Right lung (tissue), 10 donors: ENCODE measurements at places on chromosomes 12 and 14.

- DNase-seq, result no peak
Observed at GRCh38 chr14:105931808-105932483, 405.6 kb downstream of the TMEM121 start.

GRCh38 chr12:98814254-98814653 lies 169.2 kb downstream of the APAF1 start:
- DNase-seq, result no peak

DNA sequence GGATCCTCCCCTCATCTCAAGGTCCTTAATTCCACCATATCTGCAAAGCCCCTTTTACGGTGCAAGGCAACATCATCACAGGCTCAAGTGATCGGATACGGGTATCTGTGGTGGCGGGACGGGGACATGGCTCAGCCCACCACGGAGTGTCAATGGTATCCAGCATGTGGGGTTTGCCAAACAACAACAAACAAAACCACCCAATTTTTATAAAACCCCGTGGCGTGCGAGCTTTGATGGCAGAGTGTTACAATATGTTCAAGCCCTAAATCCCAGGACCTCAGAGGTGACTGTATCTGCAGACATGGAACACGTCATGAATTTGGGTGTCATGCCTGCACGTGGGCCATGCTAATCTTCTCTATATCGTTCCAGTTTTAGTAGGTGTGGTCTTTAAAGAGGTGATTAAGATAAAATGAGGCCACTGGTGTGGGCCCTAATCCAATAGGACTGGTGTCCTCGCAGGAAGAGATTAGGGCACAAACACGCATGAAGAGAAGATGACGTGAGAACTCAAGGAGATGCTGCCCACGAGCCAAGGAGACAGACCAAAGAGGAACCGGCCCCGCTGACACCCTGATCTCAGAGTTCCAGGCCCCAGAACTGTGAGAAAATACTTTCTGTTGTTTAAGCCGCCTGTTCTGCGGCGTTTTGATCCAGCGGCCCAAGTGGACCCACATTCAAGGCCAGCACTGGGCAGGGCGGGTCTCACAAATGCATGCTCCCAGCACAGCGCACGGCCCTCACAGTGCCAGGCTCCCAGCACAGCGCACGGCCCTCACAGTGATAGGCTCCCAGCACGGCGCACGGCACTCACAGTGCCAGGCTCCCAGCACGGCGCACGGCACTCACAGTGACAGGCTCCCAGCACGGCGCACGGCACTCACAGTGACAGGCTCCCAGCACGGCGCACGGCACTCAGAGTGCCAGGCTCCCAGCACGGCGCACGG lies 6.7 kb upstream of the GOLGA3 start:
- DNase-seq, result no peak

DNA sequence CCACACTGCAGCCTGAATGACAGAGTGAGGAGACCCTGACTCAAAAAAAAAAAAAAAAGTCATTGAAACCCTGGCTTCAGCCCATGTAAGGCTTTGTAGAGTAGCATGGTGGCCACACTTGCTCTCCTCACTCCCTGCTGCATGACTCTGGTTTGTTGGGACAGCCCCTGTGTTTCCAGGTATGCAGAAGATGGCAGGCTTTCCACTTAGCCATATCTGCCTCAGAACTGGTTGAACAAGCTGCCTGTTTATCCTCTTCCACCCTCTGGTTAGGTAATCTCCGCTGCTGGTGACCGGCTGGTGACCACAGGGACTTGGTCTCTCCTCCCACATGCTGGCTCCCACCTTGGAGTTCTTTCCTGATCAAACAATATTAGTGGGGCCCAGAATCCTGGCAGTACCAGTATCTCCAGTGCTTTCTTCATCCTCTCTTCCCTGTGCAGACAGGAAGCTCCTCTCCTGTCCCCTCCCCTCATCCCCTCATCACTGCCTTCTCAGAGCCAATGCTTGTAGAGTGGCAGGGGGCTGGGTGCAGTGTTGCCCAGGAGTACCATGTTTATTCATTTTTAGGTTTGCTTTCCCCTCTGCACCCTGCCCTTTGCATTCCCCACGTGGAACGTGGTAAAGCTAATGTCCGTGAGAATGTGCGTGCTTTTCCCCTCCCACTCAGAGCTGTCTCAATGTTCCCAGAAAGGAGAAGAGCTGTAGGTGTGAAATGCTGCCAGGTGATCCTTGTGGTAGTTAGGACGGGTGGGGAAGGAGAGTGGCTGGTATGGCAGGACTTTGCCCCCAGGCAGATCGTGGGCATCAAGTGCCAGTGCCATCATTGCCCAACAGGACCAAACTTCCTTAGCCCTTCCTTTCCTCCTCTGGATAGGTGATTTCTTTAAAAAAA lies 11.3 kb downstream of the ABHD12B start:
- DNase-seq, result no peak

DNA sequence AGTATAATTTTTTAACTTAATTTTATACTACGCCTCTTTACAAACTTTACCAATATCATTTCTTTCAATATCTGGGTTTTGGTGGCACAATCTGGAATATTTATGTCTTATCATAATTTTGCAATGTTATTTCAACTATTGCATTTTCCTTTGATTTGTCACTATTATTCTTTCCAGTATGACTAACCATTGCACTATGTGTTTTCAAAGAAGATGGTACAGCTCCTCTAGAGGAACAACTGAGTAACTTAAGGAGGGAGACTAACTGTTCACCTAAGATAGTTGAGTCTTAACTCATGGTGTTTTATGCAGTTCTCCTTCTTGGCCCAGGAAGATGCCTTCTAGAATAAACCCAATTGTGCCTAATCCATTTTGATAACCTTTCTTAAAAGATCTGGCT lies 60.5 kb upstream of the KIF21A start:
- DNase-seq, result no peak

DNA sequence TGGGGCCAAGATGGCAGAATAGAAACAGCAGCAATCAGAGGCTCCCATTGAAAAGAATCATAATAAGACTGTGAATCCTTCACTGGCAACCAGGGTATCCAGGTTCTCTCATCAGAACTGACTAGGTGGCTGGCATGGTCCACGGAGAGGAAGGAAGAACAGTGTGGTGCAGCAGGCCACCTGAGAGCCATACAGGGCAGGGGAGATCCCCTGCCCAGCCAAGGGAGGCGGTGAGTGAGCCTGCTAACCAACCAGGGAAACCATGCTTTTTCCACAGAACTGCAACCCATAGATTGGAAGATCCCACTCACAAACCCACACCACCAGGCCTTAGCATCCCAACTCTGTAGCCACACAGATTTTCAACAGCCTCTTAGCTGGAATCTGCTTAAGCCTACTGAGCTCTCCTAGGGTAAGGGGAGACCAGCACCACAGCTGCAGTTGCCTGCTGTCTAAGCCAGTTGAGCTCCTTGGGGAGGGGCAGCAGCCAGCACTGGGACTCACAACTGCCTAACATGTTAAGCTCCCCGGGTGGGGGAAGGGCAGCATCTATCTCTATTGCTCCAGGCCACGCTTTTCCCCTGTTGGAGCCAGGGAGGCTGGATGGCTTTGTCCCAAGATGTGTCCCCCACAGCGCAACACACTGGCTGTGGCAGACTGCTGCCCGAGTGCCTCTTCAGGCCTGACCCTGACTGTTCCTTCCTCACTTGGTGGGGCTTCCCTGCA lies 342.6 kb upstream of the CCDC196 start:
- no peak for DNase-seq

DNA sequence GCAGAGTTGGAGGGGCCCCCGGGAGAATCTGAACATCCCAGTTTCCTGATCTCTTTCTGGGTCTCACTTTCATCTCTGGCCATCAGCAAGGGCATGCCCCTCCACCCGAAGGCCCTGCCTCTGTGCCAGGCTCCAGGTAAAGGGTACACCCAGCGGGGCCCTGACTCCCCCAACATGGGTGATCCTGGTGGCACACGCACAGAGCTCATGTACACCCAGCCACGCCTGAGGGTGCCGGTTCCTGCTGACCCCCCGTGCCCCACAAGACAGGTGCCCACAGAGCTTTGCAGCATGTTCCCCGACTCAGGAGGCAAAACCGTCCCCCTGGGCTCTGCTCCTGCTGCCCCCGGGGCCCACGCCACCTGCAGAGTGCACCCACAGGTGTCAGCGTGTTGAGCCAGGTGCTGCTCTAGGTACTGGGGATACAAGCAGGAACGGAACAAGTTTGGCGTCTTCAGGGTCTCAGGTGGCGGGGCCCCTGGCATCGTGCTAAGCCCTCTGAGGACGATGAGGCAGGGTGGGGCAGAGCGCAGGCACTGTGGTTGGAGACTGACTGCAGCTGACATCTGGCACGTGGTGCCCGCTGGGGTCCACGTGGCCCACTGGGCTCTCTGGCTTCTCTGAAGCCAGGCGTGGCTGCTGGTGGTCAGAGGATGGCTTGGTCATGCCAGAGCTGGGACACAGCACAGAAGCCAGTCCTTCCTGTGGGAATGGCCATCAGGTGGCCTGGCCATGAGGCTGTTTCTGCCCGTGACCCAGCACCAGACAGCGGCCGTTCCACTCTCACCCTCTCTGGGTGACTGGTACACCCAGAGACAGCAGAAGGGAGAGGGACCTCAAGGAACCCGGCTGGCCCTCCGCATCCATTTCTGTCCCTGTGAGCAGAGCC lies 13.8 kb downstream of the BAG5 start:
- DNase-seq, result no peak

DNA sequence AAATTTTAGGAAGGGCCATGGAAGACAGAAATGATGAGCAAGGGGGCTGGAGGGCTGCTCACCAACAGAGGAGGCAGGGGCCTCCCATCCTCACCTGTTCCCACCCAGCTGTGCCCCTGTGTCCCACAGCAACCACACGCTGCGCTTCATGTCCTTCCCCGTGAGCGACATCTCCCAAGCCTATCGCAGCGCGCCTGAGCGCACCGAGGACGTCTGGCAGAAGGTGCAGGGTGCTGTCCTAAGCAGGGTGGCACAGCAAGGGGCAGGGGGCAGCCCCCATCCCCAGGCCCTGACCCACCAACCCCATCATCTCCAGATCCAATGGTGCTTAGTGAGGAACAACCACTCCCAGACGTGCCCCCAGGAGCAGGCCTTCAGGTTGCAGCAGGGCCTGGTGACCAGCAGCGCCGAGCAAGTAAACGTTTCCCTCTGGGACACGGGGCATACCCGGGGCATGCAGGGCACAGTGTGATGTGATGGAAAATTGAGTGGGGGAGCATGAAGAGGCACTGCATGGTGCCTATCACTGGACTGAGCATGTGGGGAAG lies 8.1 kb downstream of the CARMIL3 start:
- DNase-seq, result no peak

DNA sequence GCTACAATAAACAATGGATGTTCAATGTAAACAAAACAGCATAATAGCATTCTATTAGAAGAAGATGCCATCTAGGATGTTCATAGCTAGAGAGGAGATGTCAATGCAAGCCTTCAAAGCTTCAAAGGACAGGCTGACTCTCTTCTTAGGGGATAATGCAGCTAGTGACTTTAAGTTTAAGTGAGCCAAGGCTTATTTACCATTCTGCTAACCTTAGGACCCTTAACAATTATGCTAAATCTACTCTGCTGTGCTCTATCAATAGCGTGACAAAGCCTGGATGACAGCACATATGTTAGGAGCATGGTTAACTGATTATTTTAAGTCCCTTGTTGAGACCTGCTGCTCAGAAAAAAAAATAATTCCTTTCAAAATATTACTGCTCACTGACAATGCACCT lies 106.0 kb upstream of the SSTR1 start:
- DNase-seq, result no peak
